Stimulated activated CD4-positive, alpha-beta T cell treated with anti-CD3 and anti-CD28 coated beads, Interleukin-2, amount 100 ng/mL, for 4 hours (primary cell): ENCODE measurements at places on chromosomes 1 and 21.

DNA sequence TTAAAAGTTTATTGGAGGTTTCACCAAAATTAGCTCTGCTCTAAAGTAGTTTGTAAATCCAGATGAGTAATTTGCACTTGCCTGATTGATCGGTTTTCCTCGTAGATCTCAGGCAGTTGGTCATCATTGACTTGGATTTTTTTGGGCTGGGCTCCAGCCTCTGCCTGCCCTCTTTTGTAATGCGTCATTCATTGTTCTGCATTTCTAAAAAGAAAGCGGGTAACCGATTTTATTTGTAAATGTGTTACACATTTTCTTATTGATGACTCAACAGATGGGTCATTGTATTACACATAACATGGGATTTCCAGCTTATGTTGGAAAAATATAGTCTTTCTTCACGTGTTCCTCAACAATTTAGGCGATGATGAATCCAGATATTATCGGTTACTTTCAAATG lies 5.5 kb downstream of the ETS2 start:
- DNase-seq, result no peak

- DNase-seq, result no peak
Observed at GRCh38 chr1:10765304-10765703, 31.1 kb downstream of the CASZ1 start.

GRCh38 chr1:78214334-78214733 lies 168.6 kb downstream of the GIPC2 start:
- DNase-seq, result no peak

DNA sequence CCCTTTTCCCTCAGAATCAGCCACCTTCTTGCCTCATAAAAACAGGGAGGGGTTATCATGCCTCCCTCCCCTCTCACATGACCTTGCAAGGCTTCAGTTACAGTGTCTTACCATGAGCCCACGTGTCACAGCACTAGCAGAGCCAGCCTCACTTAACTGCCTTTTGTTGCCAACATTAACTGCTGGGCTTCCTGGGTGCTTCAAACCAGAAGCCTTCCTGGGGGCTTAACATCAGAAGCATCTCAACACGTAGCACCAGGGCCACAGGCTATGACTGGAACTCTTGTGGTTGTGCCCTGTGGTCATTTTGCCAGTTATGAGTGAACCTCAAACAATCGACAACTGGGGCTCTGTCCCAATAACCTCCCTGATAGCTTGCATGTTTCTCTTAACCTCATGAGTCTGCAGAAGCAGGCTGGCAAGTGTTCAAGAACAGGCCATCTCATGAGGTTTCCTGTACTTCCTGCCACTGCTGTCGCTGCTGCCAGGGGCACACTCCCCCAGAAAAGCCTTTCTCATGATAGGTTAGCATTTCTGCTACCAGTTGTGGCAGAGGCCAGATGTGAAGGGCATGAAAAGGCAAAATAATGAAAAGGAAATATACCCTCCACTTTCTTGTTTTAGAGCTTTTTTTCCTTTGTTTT lies 132.2 kb downstream of the GLUL start:
- peak; percentile 11 for DNase-seq

GRCh38 chr1:151290709-151291303 lies 8.7 kb downstream of the ZNF687 start:
- DNase-seq, result no peak

DNA sequence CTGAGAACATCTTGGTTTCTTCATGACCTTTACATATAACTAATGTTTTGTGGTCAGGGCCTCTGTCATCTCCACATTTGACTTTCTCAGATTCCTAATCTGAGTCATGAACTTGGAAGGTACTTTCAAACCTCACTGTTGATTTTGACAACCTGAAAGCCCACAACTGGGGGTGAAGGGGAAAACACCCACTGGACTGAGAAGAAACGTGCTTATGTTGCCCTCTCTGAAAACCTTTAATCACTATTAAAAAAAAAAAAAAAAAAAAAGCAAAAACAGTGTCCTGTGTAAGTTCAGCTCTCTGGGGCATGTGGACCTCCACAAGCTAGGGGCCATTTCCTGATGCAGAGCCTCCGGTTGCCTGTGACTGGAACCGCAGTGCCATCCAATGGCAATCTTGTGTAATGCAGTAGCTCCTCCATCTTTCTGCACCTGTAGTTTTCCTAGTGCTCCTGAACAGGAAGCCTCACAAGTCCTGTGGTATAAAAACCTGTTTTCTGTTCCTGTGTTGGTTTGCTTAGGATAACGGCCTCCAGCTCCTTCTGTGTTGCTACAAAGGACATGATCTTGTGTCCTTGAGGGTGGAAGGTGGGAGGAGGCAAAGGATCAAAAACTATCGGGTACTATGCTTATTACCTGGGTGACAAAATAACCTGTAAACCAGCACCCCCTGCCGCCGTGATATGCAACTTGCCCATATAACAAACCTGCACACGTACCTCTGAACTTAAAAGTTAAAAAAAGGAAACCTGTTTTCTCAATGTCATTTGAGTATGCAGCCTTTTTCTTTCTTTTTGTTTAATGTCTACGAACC lies 124.5 kb downstream of the ZNF648 start:
- DNase-seq, result no peak

DNA sequence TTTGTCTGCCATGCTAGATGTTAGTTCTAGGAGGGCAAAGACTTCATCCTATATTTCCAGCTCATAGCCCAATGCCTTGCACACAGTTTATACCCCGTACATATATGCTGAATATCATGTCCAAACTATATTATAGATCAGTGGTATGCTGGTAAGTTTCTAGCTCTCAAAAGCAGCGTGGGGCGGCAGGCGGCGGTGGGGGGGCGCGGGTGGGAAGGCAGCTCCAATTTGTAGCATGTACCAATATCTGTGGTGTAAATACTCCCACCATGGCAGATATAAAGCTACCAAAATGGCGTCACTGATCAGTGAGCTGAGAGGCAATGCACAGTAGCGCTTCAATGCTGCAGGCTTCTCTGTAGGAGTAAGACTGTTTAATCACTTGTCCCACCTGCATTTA lies 77.1 kb downstream of the PATJ start:
- DNase-seq, result no peak

GRCh38 chr1:208068407-208068806 lies 157.5 kb upstream of the CD34 start:
- DNase-seq, result no peak
